ENCODE measurements at places on chromosomes 12 and 14. TPM values are rescaled to one million over a fixed set of nuclear protein-coding genes. Genes with fewer than 3 reads are reported as not detected.

CACNA2D4 gene
- 17.2 TPM for total RNA-seq

TAS2R7 gene
- not detected for total RNA-seq

KMT2D gene
- 47.8 TPM for total RNA-seq

FOXJ2 gene
- 19.4 TPM for total RNA-seq

ATL1 gene
- 5.7 TPM for total RNA-seq

HCAR3 gene
- total RNA-seq, result 25.9 TPM

Measured in mononuclear cell (primary cell).